ENCODE measurements at places on chromosomes 2 and 18. TPM values are rescaled to one million over a fixed set of nuclear protein-coding genes. Genes with fewer than 3 reads are reported as not detected.

ARHGAP25 gene
- total RNA-seq: 8.9 TPM

FZD7 gene
- total RNA-seq: under 0.01 TPM

MYO1B gene
- total RNA-seq: 97.4 TPM

INPP4A gene
- 14.2 TPM for total RNA-seq

MARCO gene
- total RNA-seq: not detected

MARCHF4 gene
- total RNA-seq: 0.22 TPM

RND3 gene
- 23.0 TPM for total RNA-seq

CAPN14 gene
- under 0.01 TPM for total RNA-seq

REG1B gene
- not detected for total RNA-seq

SULT1C4 gene
- 94.6 TPM for total RNA-seq

BMPR2 gene
- 41.7 TPM for total RNA-seq

KCNK3 gene
- total RNA-seq: not detected

ARHGEF4 gene
- total RNA-seq: under 0.01 TPM

TDRD15 gene
- not detected for total RNA-seq

PID1 gene
- 0.20 TPM for total RNA-seq

TNS1 gene
- total RNA-seq: 26.8 TPM

ELOA2 gene
- total RNA-seq: not detected

TGFA gene
- total RNA-seq: 7.8 TPM

UNC80 gene
- 0.20 TPM for total RNA-seq

KLHL14 gene
- 1.6 TPM for total RNA-seq

ARMC9 gene
- 3.5 TPM for total RNA-seq

ZAP70 gene
- under 0.01 TPM for total RNA-seq

ARHGAP15 gene
- total RNA-seq: not detected

SDC1 gene
- total RNA-seq: 0.40 TPM

DTNB gene
- 3.7 TPM for total RNA-seq

MALT1 gene
- total RNA-seq: 11.6 TPM

LRRTM4 gene
- total RNA-seq: not detected

ZEB2 gene
- total RNA-seq: 0.60 TPM

HJURP gene
- 5.0 TPM for total RNA-seq

HOXD3 gene
- 6.5 TPM for total RNA-seq

NEDD4L gene
- 10.5 TPM for total RNA-seq

NT5DC4 gene
- total RNA-seq: not detected

TTN gene
- total RNA-seq: 0.60 TPM

FSIP2 gene
- total RNA-seq: under 0.01 TPM

SGPP2 gene
- total RNA-seq: not detected

PLA2R1 gene
- 7.0 TPM for total RNA-seq

OTOS gene
- total RNA-seq: not detected

CDH19 gene
- not detected for total RNA-seq

GKN1 gene
- not detected for total RNA-seq

CFAP210 gene
- total RNA-seq: not detected

TAF4B gene
- total RNA-seq: 1.1 TPM

NGEF gene
- 0.22 TPM for total RNA-seq

CPLX4 gene
- total RNA-seq: not detected

ABCG8 gene
- total RNA-seq: not detected

CACNB4 gene
- 0.22 TPM for total RNA-seq

ADCYAP1 gene
- not detected for total RNA-seq

Data from lung microvascular endothelial cell (primary cell).